Activated T-helper 1 cell treated with anti-CD3 and anti-CD28 coated beads, Interleukin-2, amount 50 U/mL, for 16 hours (primary cell): ENCODE measurements at places on chromosomes 7 and 10.

- DNase-seq = no peak
Observed at GRCh38 chr10:7788639-7789286, 786 bp downstream of the ATP5F1C start.

- no peak for DNase-seq
Observed at GRCh38 chr7:45938626-45939302, 17.7 kb upstream of the IGFBP3 start.

DNA sequence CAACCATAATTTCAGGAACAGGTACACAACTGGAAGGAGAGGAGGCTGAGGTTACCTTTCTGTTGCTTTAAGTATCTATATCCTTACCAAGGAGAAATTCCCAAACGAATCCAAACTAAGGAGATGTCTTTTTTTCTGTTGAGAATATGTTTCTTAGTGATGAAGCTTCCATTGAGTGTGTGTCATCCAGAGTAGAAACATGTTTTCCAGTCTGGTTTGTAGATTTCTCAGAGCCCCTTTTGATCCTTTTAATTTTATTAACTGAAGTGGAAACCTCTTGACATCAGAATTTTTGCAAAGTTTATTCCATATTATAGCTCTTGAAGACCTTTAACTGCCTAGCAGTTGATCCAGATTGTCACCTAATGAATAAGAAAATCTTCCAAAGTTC is 207.1 kb upstream of the FERD3L start:
- no peak for DNase-seq

DNA sequence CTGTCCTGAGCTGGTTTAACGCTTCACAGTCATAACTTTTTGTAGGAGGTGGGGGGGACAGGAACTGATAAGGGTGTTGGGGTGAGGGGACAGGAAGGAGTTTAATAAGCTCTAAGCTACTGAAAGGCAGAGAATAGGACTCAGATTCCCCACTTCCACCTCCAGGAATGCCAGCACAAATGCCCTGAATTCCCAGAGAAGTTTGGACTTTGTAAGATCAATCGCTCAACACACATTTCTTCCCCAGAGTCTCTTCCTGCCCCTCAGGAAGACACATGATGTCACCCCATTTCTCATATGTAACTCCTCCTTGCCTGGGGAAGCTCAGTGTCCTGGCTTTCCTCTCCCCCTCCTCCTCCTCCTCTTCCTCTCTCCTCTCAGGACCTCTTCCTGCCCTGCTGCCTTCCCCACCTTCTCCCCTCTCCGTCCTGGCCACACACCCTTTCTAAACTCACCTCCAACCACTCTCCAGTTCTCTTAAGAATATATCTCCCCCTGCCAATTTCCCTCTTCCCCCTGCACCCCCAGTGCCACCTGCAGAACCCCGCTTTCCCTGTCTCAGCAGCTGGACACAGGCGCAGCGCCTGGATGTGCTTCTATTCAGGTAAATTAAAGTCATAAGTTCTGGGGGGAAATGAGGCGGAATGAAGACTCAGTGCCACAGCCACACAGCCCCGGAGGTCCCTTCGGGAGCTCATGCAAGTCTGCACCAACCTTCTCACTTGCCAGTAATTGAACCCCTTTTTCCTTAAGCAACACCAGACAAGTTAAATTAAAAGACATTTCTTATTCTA is 5.3 kb upstream of the LOXL4 start:
- no peak for DNase-seq

- no peak for DNase-seq
Observed at GRCh38 chr10:102402512-102402896, 7.0 kb downstream of the NFKB2 start.
